ENCODE measurements at places on chromosomes 3 and 15. TPM values are rescaled to one million over a fixed set of nuclear protein-coding genes. Genes with fewer than 3 reads are reported as not detected.

DNA sequence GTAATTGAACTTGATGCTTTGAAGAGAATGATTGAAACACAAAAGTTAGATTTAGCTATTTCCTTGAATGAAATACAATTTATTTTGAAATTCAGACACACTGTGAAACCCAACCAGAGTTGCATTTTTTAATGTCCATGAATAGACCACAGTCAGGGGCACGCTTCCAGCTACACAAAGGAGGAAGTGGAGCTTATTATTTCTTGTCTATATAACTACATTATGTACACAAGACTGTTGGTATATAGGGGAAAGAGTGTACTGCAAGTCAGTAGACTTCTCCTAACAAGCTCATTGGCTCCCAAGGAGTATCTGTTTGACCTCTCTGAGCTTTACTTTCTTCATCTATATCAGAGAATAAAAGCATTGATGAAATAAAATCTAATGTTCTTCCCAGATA is 326.2 kb downstream of the RYR3 start:
- no peak for DNase-seq

DNA sequence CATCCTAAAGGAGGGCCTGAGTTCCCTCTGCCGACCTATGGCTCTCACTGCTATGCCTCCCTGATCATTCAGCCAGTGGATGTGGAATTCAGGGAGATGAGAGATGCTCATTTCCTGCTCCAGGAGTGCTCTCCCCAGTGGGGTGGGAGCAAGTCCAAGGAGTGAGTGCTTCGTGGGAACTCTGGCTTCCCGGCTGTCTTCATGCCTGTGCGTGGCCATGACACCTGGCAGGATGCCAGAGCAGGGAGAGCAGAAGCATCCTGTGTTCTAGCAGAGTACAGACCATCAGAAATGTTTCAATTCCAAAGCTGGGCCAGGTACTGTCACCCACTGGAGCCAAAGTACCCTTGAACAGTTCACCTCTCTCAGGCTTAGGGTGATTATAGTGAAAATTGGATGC is 45.1 kb downstream of the APH1B start:
- no peak for DNase-seq

GRCh38 chr15:71800835-71801745 is 9.3 kb upstream of the NR2E3 start:
- no peak for DNase-seq

GRCh38 chr15:97561529-97561928 is 399.0 kb upstream of the ARRDC4 start:
- DNase-seq: no peak

GRCh38 chr3:159884661-159885402 is 103.8 kb upstream of the IL12A start:
- no peak for DNase-seq

GRCh38 chr3:128351546-128351945 is 115.1 kb downstream of the DNAJB8 start:
- no peak for DNase-seq

DNA sequence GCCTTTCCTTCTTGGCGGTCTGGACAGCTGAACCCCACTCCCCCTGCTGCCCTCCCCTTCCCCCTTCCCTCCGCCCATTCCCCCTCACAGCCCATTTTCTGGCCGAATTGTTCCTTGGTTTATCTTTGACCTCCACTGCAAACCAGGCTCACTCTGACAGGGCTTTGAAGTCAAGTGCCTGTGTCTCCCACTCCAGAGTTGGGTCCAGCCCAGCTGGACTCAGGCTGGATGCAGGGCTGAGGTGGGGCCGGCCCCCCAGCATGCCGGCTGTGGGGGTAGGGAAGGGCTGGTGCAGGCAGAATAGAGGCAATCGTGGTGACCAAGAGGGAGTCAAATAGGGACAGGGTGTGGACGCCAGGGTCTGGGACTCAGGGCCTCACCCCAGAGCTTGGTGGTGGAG is 57.0 kb upstream of the MRPS22 start:
- no peak for DNase-seq

GRCh38 chr3:47882338-47882737 is 79.4 kb downstream of the DHX30 start:
- no peak for DNase-seq

DNA sequence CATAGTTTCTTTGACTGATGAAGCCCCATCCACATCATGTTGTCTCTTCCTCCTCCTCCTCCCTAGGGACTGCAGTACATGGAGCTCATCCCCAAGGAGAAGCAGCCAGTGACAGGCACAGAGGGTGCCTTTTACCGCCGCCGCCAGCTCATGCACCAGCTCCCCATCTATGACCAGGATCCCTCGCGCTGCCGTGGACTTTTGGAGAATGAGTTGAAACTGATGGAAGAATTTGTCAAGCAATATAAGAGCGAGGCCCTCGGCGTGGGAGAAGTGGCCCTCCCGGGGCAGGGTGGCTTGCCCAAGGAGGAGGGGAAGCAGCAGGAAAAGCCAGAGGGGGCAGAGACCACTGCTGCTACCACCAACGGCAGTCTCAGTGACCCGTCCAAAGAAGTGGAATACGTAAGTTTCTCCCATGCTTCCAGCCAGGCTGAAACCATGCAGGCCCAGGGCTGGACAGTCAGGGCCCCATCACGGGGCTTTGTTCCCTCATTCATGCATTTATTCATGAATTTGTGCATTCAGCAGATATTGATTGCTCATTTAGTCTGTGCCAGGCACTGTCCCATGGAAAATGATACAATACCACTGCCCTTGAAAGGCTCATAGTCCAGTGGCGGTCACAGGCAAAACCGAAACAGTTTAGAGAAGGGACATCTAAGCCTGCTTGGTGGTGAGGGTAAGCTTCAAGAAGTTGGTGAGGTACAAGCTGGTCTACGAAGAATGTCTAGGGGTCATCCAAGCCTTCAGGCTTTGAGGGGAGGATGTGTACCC is 47.1 kb downstream of the LMCD1 start:
- DNase-seq: no peak

DNA sequence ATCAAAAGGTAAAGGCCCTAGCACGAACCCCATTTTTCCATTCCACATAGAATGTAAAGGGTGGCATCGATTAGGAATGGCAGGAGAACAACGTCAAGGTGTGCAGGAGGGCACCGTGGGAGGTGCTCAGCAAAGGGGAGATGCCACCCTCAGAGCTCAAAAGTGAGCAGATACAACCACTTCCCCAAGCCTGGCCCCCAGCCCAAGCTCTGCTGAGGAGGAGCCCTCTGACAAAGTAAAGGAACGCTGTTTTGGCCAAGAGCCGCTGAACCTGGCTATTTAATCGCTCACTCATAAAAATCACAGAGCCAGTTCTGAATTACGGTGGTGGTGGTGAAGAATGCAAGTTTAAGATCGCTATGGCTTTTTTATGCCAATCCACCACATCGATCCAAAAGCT is 12.4 kb downstream of the GNB5 start:
- no peak for DNase-seq

- no peak for DNase-seq
These were observed 23.9 kb upstream of the ST3GAL6 start for GRCh38 chr3:98739266-98739665.

GRCh38 chr15:92853222-92853621 is 46.9 kb upstream of the CHD2 start:
- no peak for DNase-seq

GRCh38 chr3:61236556-61236955 is 14.7 kb downstream of the FHIT start:
- DNase-seq: no peak

- no peak for DNase-seq
These were observed 20.4 kb downstream of the ARPP21 start for GRCh38 chr3:35659768-35660167.

DNA sequence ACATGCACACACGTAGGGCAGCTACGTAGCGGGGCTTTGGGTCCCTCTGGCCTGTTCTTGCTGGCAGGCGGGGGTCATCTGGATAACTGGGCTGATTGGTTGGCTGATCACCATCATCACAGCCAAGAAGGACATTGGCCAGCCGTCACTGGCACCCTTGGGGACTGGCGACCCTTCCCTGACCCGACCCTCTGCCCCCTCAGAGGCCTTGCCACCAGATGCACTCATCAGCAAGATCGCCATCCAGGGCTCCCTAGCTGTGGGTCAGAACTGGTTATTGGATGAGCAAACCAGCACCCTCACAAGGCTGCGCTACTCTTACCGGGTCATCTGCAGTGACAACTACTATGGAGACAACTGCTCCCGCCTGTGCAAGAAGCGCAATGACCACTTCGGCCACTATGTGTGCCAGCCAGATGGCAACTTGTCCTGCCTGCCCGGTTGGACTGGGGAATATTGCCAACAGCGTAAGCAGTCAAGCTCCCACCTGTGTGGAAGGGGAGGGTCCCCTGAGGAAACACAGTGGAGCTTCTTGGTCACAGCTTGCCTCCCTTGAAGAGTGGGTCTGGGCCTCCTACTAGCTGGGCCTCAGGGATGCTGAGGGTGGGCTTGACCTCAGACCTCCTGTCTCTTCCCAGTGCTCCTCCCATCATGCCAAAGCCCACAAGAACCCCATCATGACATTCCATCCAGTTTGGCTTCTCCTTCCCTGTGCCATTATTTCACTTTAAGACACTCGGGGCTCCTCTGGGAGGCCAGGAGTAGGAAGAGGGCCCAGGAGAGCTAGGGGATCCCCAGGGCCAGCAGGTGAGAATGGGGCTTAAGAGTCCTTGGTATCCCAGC is 2.4 kb downstream of the DLL4 start:
- DNase-seq: no peak

DNA sequence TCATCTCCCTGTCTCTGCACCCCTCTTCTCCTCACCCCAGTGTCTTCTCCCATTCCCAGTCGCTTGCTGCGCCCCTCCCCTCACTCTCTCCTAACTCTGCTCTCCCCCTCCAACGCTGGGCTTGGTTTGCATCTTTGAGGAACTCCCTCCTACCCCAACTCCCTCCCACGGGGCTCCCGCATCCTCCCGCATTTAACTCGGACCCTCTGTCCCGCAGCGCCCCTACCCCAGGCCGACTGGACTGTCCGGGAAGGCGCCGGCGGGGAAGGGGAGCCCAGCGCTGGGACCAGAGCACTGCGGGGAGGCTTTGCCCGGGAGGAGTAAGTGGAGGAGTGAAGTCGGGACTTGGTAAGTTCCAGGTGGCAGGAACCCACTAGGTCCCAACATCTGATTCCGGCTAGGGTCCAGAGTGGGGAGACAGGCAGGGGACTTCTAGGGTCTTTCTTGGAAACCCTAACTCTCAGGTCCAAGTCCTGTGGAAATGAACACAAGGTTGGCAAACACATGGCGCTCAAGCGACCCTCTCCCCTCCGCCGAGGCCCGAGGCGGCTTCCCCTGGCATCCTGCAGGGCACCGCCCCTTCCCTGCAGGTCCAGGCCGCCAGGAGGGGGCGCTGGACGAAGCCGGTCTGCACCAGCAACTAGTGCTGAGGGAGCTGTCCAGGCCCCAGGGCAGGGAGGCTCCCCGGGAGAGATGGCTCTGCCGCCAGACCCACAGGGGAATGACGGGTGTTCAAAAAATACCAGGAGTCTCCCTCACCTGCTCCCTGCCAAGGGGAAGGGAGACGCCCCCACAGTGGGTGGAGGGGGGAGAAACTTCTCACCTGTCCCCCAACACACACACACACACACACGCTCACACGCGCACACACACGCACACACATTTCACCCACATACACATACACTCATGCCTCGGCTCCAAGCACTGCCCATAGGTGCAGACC is 53.2 kb downstream of the LHFPL4 start:
- peak; percentile 34 for DNase-seq

DNA sequence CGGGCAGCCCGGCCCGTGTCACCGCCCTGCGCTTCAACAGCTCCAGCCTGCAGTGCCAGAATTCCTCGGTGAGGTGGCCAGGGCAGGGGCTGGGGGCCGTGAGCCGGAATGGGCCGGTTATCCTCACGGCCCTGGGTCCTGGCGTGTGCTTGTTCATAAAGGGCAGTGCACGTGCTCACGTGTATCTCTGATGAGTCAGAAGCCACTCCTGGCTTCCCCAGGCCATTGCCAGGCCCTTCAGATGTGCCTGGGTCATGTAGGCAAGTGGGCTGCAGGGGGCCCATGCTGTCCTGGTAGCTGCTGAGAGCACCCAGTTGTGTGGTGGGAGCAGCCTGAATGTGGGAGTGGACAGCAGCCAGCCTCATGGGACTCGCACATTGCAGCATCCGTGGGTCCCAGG is 29.2 kb downstream of the PLXNA1 start:
- no peak for DNase-seq

DNA sequence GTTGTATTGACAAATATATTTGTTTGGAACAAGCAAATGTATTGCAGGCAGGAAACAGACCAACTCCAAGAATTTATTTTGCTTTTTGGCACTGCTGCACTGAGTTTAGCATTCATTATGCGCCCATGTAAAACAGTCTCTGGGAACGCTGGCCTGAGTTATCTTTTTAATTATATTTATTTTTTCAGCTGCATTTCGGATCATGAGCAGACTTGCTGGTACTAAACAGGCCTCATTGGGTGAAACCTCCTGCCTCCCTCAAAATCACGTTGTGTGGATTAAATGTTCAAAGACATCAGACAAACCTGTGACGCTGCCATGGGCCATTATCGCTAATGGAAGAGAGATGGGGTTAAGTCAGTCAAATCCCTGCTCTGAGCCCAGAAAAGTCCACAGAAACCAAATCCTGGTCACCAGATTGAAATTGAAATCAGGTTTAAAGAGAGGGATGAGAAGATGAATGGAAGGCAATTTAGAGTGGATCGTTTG is 511.1 kb upstream of the PROK2 start:
- DNase-seq: no peak

GRCh38 chr3:51669241-51670052 is 1.6 kb upstream of the TEX264 start:
- DNase-seq: peak; percentile 78

GRCh38 chr3:152745646-152746045 is 89.3 kb upstream of the P2RY1 start:
- no peak for DNase-seq

Gene FES
- 3.6 TPM for total RNA-seq

Gene GOLGA6D
- not detected for total RNA-seq

Gene IRAK2
- 3.0 TPM for total RNA-seq

Gene CCDC13
- total RNA-seq: 0.29 TPM

Gene KCNMB3
- total RNA-seq: 0.15 TPM

Gene ST8SIA2
- total RNA-seq: not detected

Gene CELSR3
- total RNA-seq: 12.3 TPM

Gene RHCG
- total RNA-seq: not detected

Gene ALG3
- 89.9 TPM for total RNA-seq

Gene SLC2A2
- total RNA-seq: not detected

Gene GRIP2
- not detected for total RNA-seq

Gene ST3GAL6
- not detected for total RNA-seq

Gene ADAMTSL3
- not detected for total RNA-seq

All from activated T-cell treated with anti-CD3 and anti-CD28 coated beads, Interleukin-2, amount 50 U/mL, for 4 hours (primary cell).